ENCODE measurements at places on chromosomes 3 and 15.

DNA sequence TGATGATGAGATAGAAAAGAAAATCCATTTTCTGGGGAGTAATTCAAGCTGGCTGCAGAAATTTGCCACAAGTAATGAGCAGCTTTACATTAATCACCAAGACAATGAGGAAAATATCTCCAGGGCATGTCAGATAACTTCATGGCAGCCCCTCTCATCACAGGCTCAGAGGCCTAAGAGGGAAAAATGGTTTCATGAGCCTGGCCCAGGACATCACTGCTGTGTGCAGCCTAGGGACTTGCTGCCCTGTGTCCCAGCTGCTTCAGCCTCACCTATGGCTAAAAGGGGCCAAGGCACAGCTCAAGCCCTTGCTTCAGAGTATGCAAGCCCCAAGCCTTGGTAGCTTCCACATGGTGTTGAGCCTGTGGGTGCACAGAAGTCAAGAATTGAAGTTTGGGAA, 161.7 kb downstream of the OPA1 start:
- DNase-seq = no peak

- DNase-seq = no peak
Observed at GRCh38 chr3:45693941-45694521, 4.8 kb downstream of the SACM1L start.

DNA sequence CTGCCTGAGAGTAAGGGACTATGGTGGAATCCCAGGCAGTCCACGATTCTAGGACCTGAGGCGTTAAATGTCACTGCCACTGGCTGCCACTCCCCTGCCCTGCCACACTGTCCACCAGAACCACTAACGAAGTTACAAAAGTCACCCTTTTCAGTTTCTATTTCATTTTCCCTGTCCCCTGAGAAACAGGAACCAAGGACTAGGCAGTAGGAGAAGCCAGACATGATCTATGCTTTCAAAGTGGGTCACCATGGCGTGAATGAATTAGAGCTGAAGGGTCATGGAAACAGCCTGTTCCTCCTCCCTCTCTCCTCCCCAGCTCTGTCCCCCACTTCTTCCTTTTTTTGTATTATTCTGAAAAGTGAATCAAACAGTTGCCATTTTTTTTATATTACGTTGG, 9.1 kb upstream of the ADPRH start:
- DNase-seq = no peak

DNA sequence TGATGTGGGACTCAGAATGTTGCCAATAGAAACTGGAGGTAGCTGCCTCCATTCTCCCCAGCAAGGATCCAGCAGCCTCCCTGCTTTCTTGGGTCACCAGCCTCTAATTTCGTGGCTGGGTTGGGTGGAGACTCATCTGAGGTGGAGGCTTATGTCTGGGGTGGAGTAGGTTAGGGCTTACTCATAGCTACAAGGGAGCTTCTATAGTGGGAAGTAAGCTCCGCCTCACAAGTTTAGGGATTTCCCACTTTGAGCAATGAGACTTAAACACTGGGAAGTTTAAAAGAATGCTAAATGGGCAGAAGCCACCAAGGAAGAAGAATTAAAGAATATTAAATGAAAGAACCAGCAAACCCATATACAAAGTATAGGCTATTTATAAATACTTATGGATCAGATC, 63.8 kb downstream of the GJD2 start:
- no peak for DNase-seq

- no peak for DNase-seq
Observed at GRCh38 chr3:125478326-125478725, 41.7 kb downstream of the SNX4 start.

DNA sequence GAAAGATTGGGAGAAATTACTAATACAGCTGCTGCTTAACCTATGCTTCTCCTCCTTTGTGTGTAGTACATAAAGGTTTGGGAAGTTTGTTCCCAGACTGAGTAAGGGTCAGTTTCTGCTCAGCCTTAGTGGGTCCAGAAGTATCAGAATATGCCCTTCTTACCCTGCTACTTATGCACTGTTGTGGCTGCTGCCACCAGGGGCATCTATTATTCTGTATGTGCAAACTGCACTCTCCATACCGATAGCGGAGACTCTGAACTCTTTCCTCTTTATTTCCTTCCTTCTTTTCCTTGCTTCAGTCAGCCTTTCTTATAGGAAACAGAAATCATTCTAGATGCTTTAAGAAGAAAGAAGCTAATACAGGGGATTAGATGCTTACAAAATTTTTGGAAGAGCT, 4.0 kb downstream of the NEDD4 start:
- DNase-seq = no peak

GRCh38 chr15:45439521-45440260, 61.3 kb upstream of the GATM start:
- DNase-seq = no peak

DNA sequence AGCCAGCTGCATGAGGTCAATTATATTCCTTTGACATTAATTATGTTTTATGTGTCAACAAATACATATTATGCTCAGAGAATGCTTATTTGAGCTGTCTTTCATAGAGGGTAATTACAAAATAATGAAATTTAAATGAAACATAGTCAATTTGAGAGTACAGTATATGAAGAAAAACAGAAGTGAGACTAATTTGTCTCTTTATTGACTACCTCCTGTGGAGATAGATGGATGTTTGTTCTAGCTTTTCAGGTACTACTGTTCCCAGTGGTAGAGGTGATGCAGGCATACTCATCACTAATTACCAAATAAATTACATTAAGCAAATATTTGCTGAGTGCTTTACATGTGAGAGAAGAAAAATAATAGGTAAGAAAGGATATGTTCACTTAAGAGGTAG, 1129.6 kb downstream of the OTOL1 start:
- no peak for DNase-seq

- no peak for DNase-seq
Observed at GRCh38 chr3:163664466-163664865, 1413.8 kb downstream of the SI start.

GRCh38 chr3:189324538-189325138, 152.9 kb downstream of the TPRG1 start:
- DNase-seq = no peak

GRCh38 chr15:78925076-78925624, 19.7 kb downstream of the CTSH start:
- DNase-seq = no peak

GRCh38 chr3:125515421-125515820, 4.6 kb downstream of the SNX4 start:
- no peak for DNase-seq

DNA sequence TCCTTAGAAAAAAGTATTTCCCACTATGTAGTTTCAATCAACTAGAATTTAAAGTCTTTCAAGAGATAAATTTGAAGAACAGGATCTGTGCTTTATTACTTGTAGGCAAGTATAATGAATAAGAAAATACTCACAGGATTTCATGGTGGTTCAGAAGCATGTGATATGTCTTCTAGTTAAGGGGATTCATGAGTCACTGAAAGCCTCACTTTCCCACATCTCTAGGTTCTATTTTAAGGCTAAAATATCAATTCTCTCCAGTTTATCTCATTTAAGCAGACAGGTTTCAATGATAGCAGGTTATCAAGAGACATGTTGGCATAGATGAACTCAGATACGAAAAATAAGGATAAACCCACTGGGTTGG, 437.8 kb upstream of the BCHE start:
- DNase-seq = no peak

GRCh38 chr3:41259449-41260062, 60.3 kb downstream of the CTNNB1 start:
- DNase-seq = no peak

Measured in iPS DF 6.9 (cell line).